ENCODE measurements at places on chromosomes 4 and X.

- DNase-seq: no peak
Observed at GRCh38 chr4:33058998-33059397, 2338.8 kb downstream of the PCDH7 start.

DNA sequence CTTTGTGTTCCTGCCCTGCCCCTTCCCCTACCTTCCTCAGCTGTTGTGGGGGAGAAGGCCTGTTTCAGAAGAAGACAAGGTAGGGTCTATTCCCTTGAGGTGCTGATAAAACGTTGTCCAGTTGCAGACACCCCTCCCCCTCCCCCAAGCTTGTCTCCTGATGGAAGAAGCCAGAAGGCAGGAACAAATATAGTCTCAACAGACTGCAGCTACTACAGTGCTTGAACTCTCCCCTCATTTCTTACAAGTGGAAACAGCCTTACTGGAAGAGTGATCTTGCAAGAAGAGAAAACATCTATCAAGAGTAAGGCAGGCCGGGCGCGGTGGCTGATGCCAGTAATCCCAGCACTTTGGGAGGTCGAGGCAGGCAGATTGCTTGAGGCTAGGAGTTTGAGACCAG, 11.0 kb upstream of the MAP7D3 start:
- no peak for DNase-seq

DNA sequence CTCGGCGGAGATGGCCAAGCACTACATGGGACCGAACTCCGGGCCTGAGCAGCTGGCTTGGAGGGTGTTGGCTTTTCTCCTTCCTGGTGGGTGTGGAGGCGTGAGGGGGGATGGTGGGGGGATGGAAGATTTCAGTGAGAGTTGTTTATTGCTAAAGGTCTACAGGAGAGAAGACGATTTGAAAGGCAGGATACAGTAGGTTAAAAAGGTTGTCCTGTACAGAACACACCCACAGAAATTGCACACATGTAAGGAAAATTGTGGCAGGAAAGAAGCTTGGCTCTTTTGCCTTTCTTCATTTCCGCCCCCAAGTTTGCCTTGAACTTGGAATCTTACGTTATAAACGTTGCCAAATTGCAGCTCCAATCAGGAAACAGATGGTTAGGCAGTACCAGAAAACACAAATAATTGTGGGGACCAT, 74.1 kb upstream of the STOX2 start:
- DNase-seq: no peak

DNA sequence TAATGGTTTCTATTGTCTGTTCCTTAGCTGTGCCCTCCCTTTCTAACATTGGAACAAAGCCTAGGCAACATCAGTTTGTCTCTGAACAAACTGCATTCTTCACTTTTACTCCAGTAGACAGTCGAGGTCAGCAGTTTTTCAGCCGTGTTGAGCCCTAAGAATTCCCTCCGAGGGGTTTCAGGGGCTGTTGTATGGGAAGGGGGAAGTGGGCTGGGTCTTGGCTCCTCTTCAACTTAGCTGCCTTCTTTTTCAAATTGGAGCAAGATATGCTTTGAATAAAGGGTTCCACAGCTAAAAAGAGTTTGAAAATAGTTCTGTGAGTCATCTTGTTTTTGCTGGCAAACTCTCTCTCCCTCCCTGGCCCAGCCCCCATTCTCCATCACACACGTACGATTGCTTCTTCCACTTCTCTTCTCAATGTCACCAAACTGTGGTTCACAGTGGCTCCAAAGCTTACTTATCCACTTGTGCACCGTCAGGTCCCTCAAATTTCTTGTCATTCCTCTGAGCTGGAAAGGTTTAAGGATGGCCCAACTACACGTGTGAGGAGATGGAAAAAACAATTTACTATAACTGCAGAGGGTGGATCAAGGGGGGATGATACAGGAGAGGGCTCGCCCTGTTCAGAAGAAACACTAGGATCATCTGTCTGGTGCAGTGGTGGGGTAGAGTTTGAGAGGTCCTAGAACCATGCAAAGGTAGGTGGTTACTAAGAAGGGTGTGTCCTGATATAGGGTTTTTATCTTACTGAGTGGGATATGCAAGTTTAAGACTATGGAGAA, 9.2 kb upstream of the MAML3 start:
- DNase-seq: no peak

DNA sequence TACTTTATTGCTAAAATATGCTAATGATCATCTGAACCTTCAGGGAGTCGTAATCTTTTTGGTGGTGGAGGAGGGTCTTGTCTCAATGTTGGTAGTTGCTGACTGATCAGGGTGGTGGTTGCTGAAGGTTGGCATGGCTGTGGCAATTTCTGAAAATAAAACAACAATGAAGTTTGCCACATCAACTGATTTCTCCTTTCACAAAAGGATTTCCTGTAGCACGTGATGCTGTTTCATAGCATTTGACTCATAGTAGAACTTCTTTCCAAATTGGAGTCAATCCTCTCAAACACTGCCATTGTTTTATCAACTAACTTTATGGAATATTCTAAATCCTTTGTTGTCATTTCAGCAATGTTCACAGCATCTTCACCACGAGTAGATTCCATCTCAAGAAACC, 19.3 kb downstream of the DDIT4L start:
- DNase-seq: no peak

DNA sequence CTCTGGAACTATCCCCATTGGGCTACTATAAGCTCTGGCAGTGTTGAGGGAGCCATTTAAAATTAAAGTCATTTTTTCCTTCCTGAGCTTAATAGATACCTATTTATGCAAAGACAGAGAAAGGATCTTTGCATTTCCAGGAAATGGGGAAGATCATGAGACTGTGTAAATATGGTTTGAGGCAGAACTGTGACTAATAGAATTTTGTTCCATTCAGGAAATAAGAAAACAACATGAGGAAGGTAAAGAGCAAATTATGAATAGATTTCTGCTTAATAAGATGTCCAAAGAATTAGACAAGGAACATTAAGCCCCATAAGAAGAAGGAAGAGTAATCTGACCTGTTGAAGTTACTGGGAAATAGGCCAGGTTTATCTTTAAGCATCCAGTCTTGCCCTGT, 17.8 kb upstream of the TBC1D19 start:
- DNase-seq: no peak

- DNase-seq: no peak
Observed at GRCh38 chrX:48592971-48593370, 4.3 kb upstream of the WDR13 start.

DNA sequence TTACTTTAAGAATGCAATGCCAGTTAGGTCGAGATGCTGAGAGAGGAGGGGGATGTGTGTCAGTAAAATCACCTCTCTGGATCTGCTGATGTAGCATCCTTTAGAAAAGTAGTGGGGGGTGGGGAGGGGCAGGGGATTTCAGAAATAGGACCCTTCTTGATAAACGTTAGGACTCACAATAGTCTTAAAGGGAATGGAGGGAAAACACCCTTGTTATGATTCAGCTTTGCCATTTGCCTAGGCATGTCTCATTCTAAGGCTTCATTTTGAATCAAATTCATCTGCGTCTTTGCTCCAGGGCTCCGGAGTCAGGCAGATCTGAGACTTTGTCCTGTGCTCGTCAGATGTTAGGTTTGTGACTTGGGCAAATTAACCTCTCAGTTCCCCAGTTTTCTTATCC, 879 bp downstream of the SH2D1A start:
- DNase-seq: no peak

GRCh38 chr4:92261256-92261655, 42.5 kb upstream of the GRID2 start:
- no peak for DNase-seq

DNA sequence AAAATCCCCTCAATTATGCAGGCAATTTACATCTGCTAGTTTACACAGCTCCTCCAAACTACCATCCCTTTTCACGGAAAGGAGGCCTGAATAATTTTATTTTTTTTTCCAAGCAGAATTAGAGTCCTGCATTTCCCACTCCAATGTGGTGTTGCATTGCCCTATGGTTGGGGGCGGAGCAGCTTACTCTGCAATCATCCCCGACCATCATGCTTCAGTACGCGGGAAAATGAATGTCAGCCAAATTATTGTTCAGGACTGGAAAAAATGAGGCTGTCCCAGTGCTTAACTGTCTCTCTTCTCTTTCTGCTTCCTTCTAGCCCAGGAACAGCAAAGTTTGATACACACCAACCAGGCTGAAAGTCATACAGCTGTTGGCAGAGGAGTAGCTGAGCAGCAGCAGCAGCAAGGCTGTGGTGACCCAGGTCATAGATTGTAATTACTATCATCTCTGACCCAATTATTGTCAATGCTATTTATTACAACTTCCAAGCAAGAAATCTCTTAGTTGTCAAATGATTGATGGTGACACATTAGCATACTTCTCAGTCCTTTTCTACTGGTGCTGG, 28.3 kb downstream of the MMRN1 start:
- DNase-seq: no peak

Measured in A549 (cell line).